ENCODE measurements at places on chromosomes 5 and 9. TPM values are rescaled to one million over a fixed set of nuclear protein-coding genes. Genes with fewer than 3 reads are reported as not detected.

DNA sequence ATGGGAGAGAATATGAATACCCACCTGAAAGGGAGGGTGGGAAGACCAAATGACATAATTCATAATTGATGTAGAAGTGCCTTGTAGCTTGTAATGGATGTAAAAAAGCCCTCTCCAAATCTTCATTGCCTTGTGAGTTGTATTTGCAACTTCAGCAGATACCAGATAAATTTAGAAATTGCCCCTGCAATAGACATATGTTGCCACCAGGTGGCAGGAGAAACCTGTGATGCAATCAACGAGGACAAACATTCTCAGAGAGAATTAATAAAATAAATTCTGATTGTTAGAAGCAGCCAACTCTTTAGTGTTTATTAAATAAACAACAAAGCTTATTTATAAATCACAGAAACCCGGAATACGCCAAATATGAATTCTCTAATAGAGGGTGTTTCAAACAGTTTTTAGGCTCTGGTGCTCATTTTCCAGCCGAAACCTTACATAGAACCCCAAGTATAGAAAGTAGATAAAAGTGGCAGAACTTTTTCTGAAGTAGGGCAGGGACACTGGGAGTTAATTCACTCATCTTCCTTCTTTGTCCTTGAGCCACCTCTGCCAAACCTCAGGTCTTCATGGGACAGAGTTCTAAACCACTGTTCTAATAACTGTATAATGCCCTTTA is 147.8 kb downstream of the TMEM38B start:
- H3K27me3 ChIP-seq, result no peaks in the 10 kb centered on the region
- no peak overlapping the region for H3K27ac ChIP-seq
- peak; percentile 57 for DNase-seq
- no peaks in the 10 kb centered on the region for H3K36me3 ChIP-seq
- H3K4me3 ChIP-seq, result no peak overlapping the region

Gene EHMT1
- 112 TPM for total RNA-seq

DNA sequence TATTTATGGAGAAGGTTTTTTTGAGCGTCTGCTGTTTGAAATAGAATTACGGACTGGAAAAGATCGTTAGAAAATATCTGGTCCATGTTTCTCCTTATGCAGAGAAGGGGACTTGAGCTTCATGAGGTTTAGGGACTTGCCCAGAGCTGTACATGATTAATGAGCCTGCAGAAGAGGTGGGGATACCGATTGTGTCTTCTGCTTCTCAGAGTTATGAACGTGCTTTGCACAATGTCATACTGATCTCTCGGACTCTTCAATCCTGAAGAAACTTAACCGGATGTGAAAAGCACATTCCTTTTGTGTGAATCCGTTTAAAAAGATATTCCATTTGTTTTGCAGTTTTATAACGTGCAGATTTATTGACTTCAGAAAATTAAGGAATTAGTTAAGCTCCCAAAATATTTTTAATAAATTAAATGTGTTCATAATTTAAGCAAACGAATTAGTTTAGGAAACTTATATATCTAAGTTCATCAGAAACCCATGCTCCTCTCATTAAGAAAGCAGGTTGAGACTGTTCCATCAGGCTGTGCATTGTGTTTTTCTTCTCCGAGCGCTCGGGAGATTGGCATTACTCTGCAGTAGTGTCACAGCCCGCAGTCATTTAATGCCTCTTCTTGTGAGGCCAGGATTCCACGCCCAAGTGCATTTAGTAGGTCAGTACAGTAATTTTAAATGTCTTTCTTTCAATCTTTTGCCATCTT is 40.8 kb upstream of the MEF2C start:
- H3K4me1 ChIP-seq, result no peaks in the 10 kb centered on the region
- H3K4me3 ChIP-seq, result no peak overlapping the region
- no peaks in the 10 kb centered on the region for H3K36me3 ChIP-seq
- DNase-seq, result no peak
- no peak overlapping the region for H3K27ac ChIP-seq

Gene SMIM23
- total RNA-seq, result not detected

- no peak overlapping the region for H3K27ac ChIP-seq
- H3K4me1 ChIP-seq, result no peaks in the 10 kb centered on the region
- H3K27me3 ChIP-seq, result no peaks in the 10 kb centered on the region
- DNase-seq, result no peak
Measured at GRCh38 chr9:18208166-18209059, 265.5 kb upstream of the ADAMTSL1 start.

Data from activated CD8-positive, alpha-beta T cell treated with anti-CD3 and anti-CD28 coated beads, Interleukin-2, amount 10 ng/mL, durations not matched to agents 7 days and 5 days (primary cell).